GM23338 (cell line): ENCODE measurements at places on chromosomes 1 and 21. TPM values are rescaled to one million over a fixed set of nuclear protein-coding genes. Genes with fewer than 3 reads are reported as not detected.

DNA sequence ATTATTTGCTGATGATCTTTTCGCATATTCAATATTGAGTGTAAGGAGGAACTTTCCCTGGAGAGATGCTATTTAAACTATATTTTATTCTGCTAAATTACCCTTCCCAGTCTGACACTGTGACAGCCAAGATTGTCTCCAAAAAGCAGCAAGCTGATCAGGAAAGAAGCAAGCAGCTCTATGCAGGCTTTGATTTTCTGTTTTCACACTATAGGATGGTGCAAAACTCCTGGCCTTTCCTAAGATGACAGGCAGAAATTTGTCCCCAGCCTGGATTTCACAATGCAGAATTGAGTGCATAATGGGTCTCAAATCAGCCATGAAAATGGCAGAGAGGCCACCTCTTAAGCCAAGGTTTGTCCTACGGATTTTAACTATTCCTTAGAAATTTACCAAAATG is 1.1 kb downstream of the SGIP1 start:
- DNase-seq = no peak

GRCh38 chr1:116310180-116310579 is 62.9 kb upstream of the ATP1A1 start:
- DNase-seq = no peak

DNA sequence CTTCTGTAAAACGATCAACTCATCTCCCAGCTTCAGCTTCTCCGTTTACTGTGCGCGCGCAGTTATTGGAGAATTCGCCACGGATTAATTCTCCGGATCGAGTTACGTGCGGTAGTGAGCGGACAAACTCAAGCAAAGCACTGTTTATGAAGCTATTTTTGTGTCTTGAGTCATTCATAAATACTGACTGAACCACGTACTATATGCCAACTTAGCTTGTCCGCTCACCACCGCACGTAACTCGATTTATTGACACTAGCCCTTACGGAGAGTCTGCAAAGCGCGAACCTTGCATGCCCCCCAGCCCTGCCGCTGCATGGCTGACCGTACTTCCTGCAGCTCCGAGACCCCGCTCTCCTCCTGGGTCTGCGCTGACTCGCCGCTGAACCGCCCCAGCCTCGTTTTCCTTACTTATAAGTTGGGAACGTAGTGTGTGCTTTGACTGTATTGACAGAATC is 773 bp downstream of the CHD1L start:
- peak; percentile 68 for DNase-seq

DNA sequence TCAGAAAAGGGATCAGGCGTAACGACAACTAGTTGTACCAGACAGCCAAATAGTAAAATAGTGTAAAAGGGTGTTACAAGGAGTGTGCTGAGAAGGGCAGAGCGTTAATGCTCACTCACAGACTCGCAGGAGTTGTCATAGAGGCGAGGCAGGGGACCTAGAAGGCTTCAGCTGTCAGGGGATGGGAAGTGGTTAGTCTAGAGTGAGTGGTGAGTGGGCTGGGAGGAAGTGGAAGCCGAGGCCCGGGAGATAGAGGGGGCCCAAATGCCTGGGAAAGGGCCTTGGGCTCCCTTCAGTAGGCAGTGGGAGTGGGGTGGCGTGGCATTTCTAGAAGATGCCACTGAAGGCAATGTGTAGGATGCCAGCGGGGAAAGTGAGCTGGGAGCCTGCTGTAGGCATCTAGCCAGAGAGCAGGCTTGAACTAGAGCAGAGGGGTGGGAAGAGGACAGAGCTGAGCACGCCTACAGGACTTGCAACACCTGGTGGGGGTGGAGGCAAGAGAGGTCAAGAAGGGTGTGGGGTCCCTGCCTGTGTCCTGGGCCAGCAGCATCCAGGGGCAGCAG is 10.3 kb downstream of the SLC6A17 start:
- no peak for DNase-seq

DNA sequence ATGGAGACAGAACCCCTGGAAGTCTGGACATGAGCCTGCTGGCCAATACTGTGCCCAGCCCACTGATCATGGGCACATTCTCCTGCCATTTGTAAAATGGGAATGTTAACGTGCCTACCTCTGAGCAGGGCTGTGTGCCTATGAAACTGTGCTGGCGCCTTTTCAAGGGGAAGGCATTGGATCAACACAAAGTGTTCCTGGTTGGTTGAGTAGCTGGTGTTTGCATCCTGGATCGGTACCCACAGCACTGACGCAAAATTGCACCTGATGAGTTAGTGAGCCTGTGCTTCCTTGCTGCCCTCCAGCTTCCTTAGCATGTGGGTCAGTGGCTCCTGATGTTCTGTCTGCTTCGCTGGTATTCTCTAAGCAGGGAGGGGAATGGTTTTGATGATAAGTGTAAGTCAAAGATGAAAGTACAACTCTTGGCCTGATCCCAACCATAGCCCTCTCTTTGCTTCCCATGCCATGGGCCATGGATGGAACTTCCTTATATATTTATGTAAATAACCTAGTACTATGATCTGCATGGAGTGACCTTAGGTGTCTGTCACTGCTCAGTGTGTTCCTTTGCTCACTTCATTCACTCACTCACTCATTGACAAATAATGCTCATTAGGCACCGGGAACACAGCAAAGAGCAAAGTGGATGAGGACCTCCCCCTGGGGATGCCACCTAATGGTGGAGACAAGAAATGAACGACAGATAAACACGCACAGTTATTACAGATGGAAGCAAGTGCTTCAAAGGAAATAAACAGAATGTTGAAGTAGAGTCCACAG is 22.7 kb downstream of the MAB21L3 start:
- no peak for DNase-seq

DNA sequence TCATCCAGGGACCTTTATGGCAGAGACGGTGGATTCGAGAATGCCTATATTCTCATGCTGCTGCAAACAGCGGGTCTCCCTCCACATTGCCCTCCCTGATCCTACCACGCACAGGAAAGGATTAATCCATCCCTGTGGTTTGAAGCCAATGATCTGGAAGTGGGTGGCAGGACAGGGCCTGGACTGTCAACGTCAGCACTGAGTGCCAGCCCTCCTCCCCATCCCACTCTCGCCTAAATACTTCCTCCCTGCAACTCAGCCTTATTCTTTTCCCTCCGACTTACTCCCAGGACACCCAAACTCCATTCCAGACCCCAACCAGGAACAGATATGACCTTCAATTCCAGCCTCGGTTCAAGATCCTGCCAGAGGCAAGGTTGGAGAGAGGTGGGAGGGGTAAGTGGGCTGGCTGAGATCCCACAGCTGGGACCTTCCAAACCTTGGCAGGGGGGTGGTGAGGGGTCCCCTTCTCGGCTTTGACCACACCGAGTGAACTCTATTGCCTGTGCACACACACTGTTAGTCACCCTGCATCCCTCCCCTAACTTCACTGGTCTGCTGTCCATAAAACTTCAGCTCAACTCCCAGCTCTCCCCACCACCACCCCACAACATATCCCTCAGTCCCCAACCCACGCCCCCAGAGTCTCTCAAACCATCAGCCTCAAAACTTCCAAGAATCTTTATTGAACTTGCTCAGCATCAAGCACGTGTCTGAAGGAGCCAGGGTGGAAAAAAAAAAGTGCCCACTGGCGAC is 2.4 kb upstream of the S100A5 start:
- no peak for DNase-seq

DNA sequence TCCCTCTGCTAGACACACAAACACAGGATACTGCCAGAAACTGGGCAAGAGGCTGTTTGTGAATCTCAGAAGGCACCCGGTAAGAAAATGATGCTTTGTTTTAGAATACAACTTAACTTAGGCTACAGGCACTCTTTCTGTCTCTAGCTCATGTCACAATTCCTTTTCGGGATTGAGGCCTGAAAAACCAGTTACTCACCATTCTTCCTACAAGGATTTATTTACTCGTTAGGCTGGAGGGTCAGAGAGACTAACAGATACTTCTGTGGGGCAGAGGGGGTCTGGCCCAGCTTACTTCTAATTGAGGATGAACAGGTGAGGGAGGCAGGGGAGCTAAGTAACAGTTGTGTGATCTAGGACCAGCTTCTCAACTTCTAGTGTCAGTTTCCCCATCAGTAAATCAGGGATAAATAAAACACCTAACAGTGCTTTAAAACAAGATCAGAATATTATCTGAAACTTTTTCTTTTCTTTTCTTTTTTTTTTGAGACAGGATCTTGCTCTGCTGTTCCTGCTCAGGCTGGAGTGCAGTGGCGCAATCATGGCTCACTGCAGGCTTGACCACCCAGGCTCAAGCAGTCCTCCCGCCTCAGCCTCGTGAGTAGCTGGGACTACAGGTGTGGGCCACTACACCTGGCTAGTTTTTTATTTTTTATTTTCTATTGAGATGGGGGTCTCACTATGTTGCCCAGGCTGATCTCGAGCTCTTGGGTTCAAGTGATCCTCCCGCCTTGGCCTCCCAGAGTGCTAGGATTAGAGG is 31.9 kb downstream of the NFYC start:
- no peak for DNase-seq

GRCh38 chr1:110672001-110672752 is 2.6 kb downstream of the KCNA3 start:
- DNase-seq = peak; percentile 84

GRCh38 chr1:14759843-14760242 is 161.4 kb downstream of the KAZN start:
- DNase-seq = no peak

- no peak for DNase-seq
Observed at GRCh38 chr21:29481081-29481480, 182.4 kb downstream of the BACH1 start.

DNA sequence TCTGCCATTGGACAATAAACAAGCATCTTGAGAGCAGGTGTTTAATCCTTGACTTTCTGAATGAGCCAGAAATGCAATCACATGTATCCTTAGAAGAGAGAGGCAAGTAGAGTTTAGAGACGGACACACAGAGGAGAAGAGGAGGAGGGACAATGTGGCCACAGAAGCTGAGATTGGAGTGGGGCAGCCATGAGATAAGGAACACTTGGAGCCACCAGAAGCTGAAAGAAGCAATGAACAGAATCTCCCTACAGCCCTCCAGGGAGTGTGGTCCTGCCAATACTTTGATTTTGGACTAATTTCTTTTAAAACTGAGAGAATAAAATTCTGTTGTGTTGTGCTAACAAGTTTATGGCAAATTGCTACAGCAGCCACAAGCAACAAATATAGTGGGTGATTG is 141.0 kb downstream of the ATP6V1G3 start:
- no peak for DNase-seq

- DNase-seq = peak; percentile 66
Observed at GRCh38 chr1:8763888-8764287, 53.6 kb downstream of the RERE start.

DNA sequence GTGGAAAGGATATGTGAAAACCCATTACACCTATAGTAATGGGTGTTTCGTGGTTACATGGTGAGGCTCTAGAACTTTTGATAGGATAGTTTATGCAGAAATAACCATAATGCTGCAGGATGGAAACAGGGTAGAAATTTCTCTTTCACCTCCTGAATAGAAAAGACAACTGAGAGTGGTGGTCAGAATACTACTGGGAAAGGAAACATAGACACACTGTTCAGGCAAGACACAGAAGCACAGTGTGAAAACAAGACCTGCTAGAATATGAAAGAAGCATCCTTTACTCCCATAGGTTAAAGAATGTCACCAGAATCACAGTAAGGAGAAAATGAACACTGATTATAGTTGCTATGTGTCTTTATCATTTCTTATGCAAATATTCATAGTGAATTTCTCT is 496.6 kb downstream of the DPYD start:
- no peak for DNase-seq

DNA sequence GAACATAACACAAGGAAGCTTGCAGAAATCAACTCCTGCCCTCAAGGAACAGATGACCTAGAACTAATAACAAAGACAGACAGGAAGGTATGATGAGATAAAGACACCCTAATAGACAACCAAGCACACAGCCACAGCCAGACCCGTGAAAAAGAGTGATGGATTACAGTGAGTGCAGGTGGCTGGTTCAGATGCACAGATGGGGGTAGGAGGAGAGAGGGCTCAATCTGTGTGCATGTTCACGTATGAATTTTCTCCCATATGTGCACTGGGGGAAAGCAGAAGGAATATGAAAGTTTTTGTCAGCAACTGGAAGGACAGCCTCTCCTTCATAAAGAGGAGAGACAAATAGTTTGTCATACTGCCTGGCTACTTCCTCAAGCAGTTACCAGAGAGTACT is 367.1 kb downstream of the PBX1 start:
- DNase-seq = no peak

DNA sequence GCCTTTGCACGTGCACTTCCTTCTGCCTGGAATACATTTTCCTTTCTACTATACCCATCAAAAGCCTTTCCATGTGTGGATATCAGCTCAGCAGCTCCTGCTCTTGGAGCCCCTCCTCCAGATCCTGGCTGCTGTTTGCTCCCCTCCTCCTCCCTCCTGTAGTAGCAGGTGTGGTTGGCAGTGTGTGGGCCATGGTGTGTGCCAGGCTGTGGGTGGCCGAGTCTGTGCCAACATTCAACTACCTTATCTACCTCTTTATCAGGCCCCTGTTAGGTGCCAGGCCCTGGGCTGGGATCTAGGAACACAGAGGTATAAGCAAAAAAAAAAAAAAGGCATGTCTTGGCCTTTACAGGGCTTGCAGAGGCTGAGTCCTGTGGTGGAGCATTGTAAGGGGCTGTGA is 180.6 kb upstream of the JUN start:
- DNase-seq = no peak

DNA sequence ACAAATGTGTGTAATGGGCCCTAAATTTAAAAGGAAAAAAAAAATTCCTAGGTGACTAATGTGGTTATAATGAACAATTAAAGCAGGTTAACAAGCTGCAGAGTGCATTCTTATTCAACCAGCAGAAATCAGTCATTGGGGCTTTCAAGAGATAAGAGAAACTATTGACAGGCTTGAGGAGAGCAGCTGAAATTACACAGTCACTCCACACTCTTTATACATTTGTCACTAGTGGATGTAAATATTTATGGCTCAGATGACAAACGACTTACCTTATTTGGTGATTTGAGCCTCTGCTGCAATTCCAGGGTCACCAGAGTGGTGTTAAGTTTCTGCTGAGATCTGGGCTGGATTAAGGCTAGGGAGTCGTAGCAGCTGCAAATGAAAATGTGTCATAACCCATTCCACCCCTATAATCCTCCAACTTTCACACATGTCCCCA is 896.3 kb downstream of the TTLL7 start:
- DNase-seq = peak; percentile 3

DNA sequence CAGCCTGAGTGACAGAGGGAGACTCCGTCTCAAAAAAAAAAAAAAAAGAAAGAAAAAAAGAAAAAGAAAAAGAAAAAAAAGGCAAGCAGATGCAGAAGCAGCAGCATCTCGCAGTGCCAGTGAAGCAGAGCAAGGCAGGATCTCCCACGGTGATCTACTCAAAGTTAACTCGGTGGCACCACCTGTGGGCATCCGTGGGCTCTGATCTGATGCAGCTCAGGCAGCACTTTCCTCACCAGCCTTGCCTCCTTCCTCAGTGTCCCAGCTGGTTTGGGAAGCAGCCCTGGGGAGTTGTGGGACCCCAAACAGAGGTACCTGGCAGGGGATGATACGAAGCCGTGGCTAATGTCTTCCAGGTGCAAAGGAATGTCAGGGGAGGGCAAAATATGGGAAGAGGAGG is 104.3 kb upstream of the KRTAP19-8 start:
- peak; percentile 59 for DNase-seq

- DNase-seq = peak; percentile 29
Observed at GRCh38 chr1:27928216-27928954, 6.4 kb upstream of the SMPDL3B start.

GRCh38 chr1:94874423-94874822 is 52.5 kb downstream of the CNN3 start:
- no peak for DNase-seq

- DNase-seq = no peak
Observed at GRCh38 chr1:194155962-194156361, 969.5 kb upstream of the B3GALT2 start.

GRIK1 gene
- total RNA-seq = 0.23 and 0.42 TPM in 2 replicates

MATN1 gene
- 0.31 TPM in 1 of 2 replicates, not detected in the other for total RNA-seq

FCRL5 gene
- total RNA-seq = 2.8 and 3.1 TPM in 2 replicates

DDR2 gene
- total RNA-seq = 1.7 and 1.8 TPM in 2 replicates

ARHGAP29 gene
- 5.0 and 6.9 TPM in 2 replicates for total RNA-seq

CCDC185 gene
- total RNA-seq = 0.08 and 0.56 TPM in 2 replicates

PGLYRP4 gene
- total RNA-seq = not detected in 2 replicates
